NCI-H69 (cell line): ENCODE measurements at places on chromosomes 3 and 15.

DNA sequence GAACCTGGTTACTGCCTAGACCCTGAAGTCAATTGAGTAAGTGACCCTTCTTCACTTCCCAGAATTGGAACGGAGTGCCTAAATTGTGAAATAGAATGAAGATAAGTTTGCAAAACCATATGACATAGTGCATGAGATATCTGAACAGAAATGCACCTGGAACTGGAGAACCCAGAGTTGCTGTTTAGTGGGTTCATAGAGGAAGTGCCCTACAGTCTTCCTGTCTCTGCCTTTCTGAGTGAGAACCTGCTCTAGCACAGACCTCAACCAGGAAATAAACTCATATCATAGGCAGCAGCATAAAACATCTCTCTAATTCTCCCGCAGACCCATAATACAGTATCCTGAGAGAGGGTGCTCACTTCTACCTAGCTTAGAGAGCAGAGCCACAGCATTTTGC lies 82.9 kb downstream of the EOMES start:
- DNase-seq: no peak

GRCh38 chr15:40244961-40245523 lies 6.2 kb downstream of the PAK6 start:
- DNase-seq: no peak

- no peak for DNase-seq
Observed at GRCh38 chr15:92749216-92749615, 93.6 kb upstream of the FAM174B start.

GRCh38 chr3:23487015-23487414 lies 283.9 kb downstream of the UBE2E2 start:
- no peak for DNase-seq

GRCh38 chr3:36446276-36446675 lies 66.0 kb downstream of the STAC start:
- no peak for DNase-seq

- DNase-seq: no peak
Observed at GRCh38 chr3:194740859-194741491, 55.3 kb downstream of the FAM43A start.
